NCI-H510A treated with DMSO at 0.1 percent for 48 hours (cell line): ENCODE measurements at places on chromosomes 16 and 17.
A peak's percentile ranks its signal among the peaks of the same experiment; 100 is the strongest.

DNA sequence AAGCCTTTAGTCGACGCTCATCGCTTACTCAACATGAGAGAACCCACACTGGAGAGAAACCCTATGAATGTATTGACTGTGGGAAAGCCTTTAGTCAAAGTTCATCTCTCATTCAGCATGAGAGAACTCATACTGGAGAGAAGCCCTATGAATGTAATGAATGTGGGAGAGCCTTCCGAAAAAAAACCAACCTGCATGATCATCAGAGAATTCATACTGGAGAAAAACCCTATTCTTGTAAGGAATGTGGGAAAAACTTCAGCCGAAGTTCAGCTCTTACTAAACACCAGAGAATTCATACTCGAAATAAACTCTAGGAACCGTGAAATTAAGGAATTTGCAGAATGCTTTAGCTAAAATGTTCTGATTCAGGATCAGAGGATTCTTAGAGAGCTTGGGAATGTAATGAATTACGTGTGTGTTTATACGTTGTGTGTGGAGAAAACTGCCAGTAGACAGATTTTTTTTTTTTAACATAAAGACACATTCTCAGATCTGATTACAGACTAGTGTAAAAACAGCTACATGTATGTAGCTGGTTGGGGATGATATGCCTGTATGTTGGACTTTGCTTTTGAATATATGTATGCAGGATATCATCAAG lies 25.4 kb downstream of the ZFP90 start:
- DNase-seq: no peak

DNA sequence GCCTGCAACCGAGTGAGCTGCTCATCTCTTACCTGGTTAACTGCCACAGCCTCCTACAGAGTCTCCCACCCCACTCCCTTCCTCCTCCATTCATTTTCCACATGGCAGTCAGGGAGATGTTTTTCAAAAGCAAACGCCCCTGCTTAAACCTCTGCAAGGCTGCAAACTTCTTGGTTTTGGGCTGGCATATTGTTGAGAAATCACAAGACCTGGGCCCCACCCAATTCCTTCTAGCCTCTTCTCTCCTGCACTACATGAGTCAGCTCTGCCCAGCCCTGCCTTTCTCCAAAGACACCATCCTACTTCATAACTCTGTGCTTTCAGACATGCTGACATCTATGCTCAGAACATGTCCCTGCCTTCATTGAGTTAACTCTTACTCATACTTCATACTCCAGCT lies 136.1 kb downstream of the SPACA3 start:
- DNase-seq: no peak

DNA sequence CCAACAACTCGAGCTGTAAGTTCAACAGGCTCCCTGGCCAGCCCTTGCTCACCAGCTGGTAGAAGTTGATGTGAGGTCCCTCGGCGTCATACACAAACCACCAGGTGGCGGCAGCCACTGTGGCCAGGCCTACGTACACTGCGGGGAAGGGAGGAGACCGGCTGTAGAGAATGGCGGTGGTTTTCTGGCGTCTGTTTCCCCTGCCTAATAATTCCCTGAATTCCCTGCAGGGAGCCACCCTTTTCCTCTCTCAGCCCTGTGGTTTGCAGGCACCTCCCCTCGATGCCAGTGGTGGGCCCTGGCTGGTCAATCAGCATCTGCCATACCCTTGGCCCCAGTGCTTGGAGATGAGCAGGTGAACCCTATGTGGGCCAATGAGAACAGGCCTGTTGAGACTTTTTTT lies 18.9 kb upstream of the P2RX1 start:
- DNase-seq: peak; percentile 91

GRCh38 chr17:81388091-81388611 lies 7.1 kb upstream of the BAHCC1 start:
- no peak for DNase-seq

DNA sequence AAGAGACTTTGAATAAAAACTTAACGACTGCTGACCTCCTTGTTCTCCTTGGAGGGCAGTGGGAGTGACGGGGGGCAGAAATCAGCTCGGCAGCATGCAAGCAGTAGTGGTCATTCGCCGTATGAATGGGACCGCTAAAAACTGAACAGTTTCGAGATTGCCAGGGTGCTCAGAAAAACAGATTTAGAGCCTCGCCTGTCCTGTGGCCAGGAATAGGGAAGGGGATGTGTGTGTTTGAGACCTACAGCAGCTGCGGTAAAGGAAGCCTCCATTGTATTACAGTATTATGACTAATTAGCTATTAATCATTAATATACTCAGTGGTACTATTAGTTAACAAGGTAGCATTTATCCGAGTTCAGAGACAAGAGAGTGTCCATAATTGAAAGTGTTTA lies 670 bp upstream of the ZNF652 start:
- DNase-seq: peak; percentile 84

GRCh38 chr16:3431779-3432219 lies 11.5 kb downstream of the ZNF597 start:
- DNase-seq: no peak

DNA sequence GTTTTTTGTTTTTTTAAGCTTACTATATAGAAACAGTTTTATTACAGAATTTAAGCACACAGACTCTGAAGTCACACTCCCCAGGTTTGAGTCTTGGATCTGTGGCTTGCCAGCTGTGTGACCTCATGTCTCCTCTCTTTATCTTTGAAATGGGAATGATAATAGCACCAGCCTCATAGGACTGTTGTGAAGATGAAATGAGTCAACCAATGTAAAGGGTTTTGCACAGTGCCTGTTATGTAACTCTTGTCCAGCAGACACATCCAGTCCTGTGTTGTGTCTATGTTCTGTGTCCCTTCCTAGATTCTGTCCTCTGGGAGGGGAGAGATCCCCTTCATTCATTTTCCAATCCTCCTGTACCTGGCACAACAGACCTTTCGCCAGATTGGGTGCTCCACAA lies 3.1 kb upstream of the CPD start:
- DNase-seq: peak; percentile 20

DNA sequence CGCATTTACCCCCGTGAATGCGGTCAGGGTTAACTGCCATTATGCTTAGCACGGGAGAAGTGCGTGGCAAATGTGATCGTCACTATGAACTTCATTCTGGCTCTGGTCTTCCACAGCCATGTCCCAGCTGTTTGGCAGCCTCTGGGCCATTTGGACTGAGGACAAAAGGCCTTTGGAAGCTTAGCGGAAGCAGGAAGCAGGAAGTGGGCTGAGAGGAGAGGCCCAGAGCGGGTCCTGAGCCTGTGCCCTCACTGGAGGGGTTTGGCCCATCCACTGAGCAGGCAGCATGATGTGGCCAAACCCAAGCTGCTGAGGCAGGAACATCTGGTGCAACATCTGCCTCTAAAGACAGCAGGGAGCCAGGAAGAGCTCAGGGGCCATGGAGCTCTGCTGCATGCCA lies 345.9 kb downstream of the C16orf95 start:
- DNase-seq: no peak

- no peak for DNase-seq
Observed at GRCh38 chr17:40068129-40068581, 5.4 kb downstream of the THRA start.
